NCI-H460 (cell line): ENCODE measurements at places on chromosomes 2 and 18. TPM values are rescaled to one million over a fixed set of nuclear protein-coding genes. Genes with fewer than 3 reads are reported as not detected.

The REG1B gene
- total RNA-seq: not detected in 2 replicates

The ESPNL gene
- 0.20 and 0.35 TPM in 2 replicates for total RNA-seq

The SERPINB11 gene
- 107 and 126 TPM in 2 replicates for total RNA-seq

The POTEJ gene
- not detected in 2 replicates for total RNA-seq

The ASB18 gene
- total RNA-seq: not detected in 2 replicates

The SGPP2 gene
- total RNA-seq: not detected in 2 replicates

The POTEC gene
- total RNA-seq: not detected in 2 replicates

The DSG4 gene
- total RNA-seq: not detected in 2 replicates
